ENCODE measurements at places on chromosomes 13 and 19.

GRCh38 chr13:19633479-19634255 is at the start of gene MPHOSPH8:
Gene MPHOSPH8, plus strand, starts transcription at chr13:19633659. Its CDS starts 90 bp downstream, at chr13:19633749.
- DNase-seq: peak; percentile 89

DNA sequence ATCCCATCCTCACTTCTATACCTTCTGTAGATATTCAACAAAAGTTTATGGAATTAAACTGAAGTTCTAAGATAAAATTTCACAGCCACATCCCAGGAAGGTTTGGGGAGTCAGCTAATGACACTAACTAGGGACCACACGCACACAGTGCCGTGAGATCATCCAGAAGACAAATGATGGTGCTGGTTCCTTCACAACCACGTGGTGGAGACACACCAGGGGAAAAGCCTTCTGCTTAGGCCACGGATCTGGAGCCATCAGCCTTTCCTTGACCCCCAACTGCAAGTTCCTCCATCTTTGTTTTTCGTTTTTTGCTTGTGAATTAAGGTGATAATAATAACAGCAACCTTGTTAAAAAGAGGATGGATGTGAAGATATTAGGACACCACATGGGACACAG is 241.6 kb upstream of the MAB21L1 start:
- DNase-seq: no peak

- DNase-seq: peak; percentile 46
These were observed 5.2 kb upstream of the OR10H1 start for GRCh38 chr19:15820646-15821045.

- no peak for DNase-seq
These were observed 29.0 kb downstream of the RANBP3 start for GRCh38 chr19:5948752-5949564.

- no peak for DNase-seq
These were observed 232.5 kb downstream of the GPC5 start for GRCh38 chr13:91630946-91631345.

- DNase-seq: peak; percentile 67
These were observed 1.7 kb downstream of the TGFBR3L start for GRCh38 chr19:7916103-7916954.

- DNase-seq: no peak
These were observed 32.3 kb downstream of the COL4A1 start for GRCh38 chr13:110274687-110275086.

- DNase-seq: no peak
These were observed 380.7 kb downstream of the ZNF536 start for GRCh38 chr19:30752876-30753275.

GRCh38 chr13:77176350-77176749 is 149.4 kb upstream of the FBXL3 start:
- DNase-seq: no peak

- no peak for DNase-seq
These were observed 323.7 kb upstream of the HTR2A start for GRCh38 chr13:47220453-47221140.

DNA sequence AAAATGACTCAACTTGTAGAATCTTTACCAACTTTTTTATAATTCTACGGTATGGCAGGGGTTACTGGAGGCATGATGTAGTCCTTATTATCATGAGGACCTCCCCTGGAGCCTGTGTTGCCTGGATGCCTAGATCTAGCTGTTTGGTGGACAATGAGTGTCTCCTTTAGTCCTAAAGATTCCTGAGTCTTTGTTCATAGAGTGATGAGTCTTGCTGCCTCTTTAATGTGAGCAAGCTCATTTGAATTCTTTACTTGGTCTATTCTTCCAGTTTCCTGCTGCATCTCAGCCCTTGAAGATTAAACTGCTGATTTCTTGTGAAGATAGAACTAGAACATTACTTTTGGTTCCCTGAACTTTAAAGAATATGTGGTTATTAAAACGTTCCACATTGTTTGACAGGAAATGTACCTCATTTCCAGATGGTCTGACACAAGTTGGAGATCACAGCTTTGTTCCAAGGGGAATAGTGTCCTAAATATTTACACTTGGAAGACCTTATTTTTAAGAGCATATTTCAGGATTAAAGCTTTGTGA is 51.9 kb downstream of the SLAIN1 start:
- DNase-seq: no peak

- no peak for DNase-seq
These were observed 1971.4 kb downstream of the OLFM4 start for GRCh38 chr13:55000043-55000442.

DNA sequence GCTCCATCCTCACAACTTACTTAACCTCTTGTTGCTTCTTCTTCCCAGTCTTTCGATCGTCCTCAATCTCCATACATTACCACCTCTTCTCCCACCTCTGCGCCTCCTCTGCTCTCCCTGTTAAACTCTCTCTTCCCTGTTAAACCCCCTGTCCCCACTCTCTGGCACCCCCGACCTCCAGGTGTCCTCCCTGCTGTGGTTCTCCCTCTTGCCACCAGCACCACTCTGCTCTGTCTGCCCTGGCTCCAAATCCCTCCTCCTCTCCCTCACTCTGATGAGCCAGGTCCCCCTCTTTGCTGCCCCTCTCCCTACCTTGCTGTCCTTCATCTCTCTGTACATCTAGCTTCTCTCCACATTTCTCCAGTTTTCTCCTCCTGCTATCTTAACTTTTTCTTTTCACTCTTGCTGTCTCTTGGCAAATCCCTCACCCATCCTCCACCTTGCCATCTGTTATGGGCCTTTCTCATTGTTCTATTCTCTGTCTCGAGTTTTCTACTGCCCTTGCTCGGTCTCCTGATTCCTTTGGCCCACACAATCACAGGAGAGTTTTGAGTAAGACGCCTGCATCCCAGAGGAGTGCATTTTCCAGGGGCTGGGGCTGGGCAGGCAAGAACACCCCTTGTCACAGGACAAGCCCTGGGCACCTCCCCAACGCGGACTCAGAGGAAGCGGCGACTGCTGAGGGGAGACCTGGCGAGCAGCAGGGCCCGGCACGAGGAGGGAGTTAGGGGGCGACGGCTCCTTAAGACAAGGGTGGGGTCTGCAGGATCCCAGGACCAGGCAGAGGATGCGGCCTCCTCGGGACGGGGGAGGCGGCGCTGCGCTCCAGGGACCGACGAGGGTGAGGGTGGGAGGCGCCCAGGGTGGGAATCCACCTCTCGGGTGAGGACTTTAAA is 21.4 kb upstream of the ERVV-1 start:
- DNase-seq: no peak

GRCh38 chr13:23794267-23795161 is 94.7 kb downstream of the MIPEP start:
- no peak for DNase-seq

DNA sequence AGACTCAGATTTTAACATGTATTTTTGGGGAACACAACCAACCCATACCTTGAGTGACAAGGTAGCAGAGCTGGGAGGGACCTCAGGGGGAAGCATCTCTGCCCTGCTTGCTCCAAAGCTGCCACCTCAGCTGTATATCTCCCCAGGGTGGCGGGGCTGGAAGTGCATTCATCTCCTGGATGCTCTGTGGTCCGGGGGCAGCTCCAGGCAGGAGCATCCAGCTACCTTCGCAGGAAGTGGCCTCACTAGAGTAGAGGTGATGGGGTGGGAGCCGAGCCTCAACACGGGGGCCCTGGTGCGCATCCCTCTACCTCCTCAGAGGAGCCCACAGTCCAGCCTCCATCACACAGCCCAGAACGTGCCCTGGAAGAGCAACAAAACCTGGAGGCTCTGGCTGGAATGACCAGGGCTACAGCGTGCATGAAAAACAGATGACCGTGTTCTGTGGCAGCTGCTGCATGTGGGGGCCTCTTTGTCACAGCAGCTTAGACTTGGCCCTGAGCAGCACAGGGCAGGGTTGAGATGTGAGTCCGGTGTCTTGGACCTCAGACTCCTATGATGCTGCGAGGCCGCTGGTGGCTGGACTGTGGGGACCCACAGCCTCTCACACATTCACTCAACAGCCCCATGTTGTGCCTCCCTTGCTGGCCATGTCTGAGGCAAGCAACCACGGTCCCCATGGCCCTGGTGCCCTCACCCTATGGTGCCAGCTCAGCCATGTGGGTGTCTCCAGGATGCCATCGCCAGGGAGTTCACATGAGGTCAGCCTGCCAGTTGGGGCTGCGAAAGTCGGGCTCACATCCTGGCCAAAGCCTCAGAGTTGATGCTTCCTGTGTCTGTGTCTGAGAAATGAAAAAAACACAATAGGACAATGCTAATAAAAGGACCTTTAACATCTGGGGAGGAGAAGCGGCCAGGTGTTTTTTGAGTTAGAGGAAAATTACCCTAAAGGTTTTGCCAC is 17.1 kb upstream of the GAS6 start:
- DNase-seq: peak; percentile 33

- no peak for DNase-seq
These were observed 5.1 kb upstream of the SPACA6 start for GRCh38 chr19:51687791-51688670.

DNA sequence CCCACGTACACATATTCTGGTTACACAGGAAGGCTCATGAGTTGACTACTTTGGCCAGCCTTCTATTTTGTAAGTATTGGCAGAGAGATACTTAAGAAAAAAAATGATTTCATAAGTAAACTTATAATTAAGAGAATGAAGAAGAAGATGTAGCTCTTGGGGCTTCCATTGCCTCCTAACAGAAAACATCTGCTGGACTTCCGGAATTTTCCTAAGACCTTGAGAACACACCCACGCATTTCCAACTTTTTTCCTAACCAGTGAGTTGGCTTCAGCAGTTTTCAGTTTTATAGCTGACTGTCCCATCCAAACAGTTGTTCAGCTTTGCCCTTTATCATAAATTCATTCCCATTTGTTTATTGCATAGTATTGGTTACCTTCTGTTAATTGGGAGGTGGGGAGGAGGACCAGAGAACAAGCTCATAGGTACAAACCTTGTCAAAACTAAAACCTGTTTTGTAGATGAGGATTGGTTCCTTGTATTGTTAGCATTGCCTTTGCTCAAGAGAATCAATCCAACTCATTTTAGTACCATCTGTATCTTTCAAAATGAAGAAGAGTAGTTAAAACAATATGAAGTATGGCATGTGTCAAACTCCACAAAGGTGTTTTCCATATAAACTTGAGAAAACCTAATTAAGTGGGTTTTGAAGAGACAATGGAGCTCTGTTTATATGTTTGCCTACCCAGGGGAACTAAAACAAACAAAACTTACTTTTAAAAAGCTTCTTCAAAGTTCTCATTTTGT is 93.9 kb downstream of the COL4A2 start:
- no peak for DNase-seq

DNA sequence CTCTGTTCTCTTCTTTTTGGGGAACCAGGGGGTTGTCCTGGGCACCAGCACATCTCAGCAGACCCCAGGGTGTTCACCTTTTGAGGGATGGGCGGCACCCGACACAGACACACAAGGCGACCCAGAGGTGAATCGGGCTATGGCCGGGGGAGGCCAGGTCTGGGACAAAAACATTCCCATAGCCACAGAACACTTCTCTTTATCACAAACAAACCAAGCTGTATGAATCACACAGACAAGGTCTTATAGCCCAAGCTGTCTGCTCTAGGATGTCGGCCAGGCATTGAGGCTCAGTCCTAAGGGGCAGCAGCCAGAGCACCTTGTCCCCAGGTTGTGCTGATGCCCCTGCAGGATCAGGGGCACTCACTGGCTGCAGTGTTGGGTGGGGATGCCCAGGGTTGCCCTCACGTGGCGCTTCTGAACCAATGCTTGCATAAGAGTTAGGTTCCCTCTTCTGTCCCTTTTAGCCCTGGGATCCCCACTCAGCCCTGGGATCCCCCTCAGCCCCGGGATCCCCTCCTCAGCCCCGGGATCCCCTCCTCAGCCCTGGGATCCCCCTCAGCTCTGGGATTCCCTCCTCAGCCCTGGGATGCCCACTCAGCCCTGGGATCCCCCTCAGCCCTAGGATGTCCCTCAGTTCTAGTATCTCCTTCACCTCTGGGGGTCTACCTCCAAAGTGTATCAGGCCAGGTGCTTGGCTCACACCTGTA is 26.9 kb downstream of the MAU2 start:
- DNase-seq: no peak

GRCh38 chr19:49807904-49808675 is 5.0 kb downstream of the FUZ start:
- no peak for DNase-seq

DNA sequence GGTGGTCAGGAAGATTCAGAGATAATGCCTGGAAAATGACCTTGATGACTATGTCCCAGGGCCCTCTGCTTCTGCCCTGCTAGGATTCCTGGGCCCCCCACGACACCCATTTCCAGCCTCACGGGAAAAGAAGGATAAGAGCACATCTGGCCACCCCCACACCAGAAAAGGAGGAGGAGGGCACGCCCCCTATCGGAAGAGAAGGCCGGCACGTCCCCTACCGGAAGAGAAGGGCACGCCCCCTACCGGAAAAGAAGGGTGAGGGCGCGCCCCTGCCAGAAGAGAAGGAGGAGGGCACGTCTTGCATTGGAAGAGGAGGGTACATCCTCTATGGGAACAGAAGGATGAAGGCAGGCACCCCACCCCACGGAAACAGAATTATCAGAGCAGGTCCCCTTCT is 84.3 kb downstream of the IER2 start:
- peak; percentile 51 for DNase-seq

DNA sequence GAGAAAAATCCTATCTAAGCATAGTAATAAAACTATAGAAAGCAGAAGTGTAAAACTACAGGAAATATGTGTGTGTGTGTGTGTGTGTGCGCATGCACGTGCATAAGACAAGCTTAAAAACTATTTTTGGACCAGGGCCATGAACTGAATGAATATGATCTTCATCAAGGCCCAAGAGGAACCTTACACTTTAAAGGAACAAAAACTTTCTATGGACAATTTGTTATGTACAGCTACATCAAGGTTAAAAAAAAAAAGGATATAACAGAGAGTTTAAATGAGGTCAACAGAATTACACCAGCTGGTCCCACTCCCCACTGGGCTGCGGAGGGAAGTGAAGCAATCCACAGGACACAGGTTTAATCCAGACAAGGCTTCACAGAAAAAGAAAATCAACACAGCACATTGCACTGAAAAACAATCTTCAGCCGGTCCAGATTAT is 151.1 kb downstream of the LHFPL6 start:
- no peak for DNase-seq

- DNase-seq: no peak
These were observed 134.3 kb upstream of the SLITRK5 start for GRCh38 chr13:87536899-87537298.

DNA sequence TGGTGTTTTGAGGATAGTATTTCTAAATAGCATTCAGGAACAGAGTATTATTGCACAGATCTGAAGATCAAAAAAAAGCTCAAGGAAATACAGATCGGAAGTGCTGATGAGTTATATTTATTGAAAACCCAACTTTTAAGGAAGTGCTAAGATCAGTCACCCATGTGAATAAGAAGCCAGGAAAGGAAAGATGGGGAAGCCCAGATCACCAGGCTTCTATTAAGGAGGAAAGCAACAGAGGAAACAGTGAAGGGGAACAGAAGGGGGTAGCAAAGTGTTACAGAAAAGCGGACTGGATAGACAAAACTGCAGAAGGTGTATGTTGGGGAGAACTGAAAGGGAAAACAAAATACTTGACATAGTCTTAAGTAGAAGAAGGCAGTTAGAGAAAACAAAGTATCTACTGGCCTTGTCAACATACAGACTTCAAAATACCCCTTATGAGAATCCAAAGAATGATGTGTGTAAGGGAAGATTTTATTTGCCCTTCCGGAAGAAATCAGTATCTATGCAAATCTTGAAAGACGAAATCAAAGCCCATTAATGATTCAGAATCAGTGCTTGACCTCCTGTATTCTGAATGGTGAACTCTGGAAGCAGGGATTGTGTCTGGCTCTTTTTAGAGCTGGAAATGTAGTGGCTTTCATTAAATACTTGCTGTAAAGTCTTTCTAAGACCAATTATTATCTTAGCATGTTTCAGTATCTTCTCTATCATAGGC is 12.1 kb downstream of the UFM1 start:
- DNase-seq: no peak
